ENCODE measurements at places on chromosomes 4 and X.

GRCh38 chrX:40282946-40283660 lies 185.3 kb upstream of the BCOR start:
- no peak for DNase-seq

DNA sequence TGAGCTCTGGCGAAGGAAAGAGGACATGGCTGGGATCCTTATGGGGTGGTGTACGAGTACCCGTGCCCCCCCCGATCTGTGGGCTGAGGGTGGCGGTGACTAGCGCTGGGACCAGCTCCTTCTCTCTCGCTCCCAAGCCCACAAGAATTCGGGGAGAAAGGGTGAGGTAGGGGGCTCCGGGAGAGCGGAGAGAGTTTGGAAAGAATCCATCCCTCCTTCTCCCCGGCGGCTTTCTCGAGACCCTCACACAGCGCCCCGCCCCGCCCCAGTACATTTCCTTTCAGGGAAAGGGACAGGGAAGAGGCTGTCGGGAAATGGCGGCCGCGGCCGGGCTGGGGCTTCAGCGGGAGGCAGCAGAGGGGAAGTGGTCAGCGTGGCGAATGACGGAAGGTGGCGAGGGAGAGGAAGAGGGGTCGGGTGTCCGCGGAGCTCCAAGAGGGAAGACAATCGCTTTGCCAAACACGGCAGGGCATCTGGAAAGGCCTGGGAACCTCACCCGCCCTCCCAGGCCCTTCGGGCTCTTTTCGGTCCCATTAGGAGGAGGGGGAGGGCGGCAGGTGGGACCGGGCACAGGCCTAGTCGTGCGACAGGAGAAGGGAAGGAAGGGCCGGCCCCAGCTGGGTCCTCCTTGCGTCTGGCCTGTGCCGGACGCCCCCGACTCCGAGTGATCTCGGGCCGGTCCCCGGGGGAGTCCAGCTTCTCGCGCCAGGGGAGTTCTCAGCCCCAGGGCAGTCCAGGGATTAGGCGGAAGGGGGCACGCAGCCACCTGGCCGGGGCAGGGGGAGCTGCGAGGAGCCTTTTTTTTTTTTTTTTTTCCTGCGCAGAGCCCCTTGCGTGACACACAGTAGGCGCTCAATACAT lies 10.2 kb downstream of the HNRNPH2 start:
- DNase-seq, result peak; percentile 32

DNA sequence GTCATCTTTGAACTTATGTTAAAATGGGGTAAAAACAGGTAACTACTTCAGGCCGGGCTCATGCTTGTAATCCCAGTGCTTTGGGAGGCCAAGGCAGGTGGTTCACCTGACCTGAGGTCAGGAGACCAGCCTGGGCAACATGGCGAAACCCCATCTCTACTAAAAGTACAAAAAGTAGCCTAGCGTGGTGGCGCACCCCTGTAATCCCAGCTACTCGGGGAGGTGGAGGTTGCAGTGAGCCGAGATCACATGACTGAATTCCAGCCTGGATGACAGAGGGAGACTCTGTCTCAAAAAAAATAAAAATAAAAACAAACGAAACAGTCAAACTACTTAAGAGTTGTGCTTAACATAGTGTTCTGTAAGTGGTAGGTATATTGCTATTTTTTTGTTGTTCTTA lies 2.5 kb downstream of the DDX3X start:
- DNase-seq, result no peak

- peak; percentile 28 for DNase-seq
These were observed 20.9 kb downstream of the GPAT3 start for GRCh38 chr4:83556816-83557215.

DNA sequence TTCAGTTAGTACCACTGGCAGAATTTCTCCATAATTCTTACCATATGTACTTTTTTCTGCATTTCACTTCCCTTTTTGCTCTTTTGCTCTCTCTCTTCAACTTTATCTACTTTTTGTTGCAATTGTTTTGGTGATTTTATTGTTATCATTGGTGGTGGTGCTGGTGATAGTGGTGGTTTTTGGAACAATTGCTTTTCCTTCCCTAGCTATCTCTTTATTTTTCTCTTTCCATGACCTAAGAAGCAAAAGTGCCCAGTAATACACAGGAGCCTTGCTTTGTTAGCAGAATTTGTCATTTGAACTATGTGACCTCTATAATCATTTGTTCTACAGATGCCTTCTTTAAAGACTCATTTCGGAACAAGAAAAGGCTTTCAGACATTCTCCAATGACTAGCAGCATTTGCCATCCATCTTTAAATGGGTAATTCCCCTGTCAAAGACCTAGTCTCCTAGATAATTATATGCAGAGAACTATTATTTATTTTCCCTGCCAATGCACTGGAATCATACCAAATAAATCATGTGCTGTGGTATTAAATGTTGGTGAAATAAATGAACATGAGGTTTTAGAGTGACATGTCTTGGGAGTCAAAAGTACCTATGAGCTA lies 154.5 kb downstream of the GASK1B start:
- no peak for DNase-seq

DNA sequence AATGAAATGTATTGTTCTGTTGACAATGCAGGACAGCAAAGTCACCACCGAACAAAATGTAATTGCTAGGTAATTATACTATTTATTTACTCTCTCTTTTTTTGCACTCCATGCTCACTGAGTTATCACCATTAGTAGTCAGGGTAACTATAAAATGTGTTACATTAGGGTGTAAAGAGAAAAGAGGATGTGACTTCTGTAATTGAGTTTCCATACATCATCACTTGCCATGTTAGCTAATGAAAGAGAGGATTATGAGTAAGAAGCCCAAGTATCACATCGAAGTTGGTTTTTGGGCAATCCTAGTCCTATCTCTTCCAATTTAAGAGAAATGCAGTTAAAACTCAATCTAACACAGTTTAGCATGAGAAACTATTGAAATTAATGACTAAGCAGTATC lies 7.6 kb downstream of the ZXDA start:
- DNase-seq, result no peak

- DNase-seq, result no peak
These were observed 38.0 kb upstream of the COX7B2 start for GRCh38 chr4:46946919-46947536.

DNA sequence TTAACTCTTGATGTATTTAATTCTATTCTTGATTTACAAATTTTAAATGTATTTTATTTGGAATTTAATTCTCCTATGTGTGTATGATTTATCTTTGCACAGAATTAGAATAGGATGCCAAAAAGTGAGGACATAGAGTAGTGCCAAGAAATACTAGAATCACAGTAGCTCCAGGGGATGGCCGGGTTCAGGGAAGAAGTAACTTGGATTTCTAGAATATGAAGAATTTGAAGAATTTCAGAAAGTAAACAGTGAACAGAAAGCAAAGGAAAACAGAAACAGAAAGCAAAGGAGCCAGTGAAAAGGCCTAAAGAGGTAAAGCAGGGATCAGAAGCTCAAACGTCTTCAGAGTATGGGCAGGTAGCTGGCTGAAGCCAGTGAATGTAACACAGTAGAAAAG lies 1187.6 kb downstream of the RPA4 start:
- DNase-seq, result no peak

- DNase-seq, result peak; percentile 3
These were observed 35.5 kb upstream of the BMPR1B start for GRCh38 chr4:94722270-94722669.

- DNase-seq, result no peak
These were observed 25.6 kb downstream of the MAEA start for GRCh38 chr4:1315306-1315705.
